ENCODE measurements at places on chromosomes 4 and X. TPM values are rescaled to one million over a fixed set of nuclear protein-coding genes. Genes with fewer than 3 reads are reported as not detected.

Gene ARHGAP4
- 1.5 TPM for total RNA-seq

Gene SMR3B
- total RNA-seq = not detected

Gene SAGE1
- not detected for total RNA-seq

Gene FNIP2
- total RNA-seq = 16.7 TPM

Gene TMPRSS11B
- not detected for total RNA-seq

Gene GATA1
- total RNA-seq = not detected

Gene SLC10A4
- total RNA-seq = not detected

Gene ZDHHC15
- 0.17 TPM for total RNA-seq

Gene ZFYVE28
- total RNA-seq = 8.2 TPM

Gene CITED1
- total RNA-seq = 0.17 TPM

Gene RPA4
- 1.2 TPM for total RNA-seq

Gene FGFBP1
- not detected for total RNA-seq

Gene PALLD
- 205 TPM for total RNA-seq

Gene TGIF2LX
- not detected for total RNA-seq

Gene CCNA2
- total RNA-seq = 1.3 TPM

Gene RNF128
- total RNA-seq = 8.1 TPM

Gene RPS6KA6
- total RNA-seq = 3.3 TPM

Gene PCDH7
- total RNA-seq = 9.0 TPM

Gene CENPVL1
- total RNA-seq = not detected

Gene HELT
- total RNA-seq = not detected

Gene AFM
- not detected for total RNA-seq

Gene DNAJB14
- total RNA-seq = 30.0 TPM

Gene CLDN22
- total RNA-seq = not detected

Gene HSFX1
- total RNA-seq = 0.66 TPM

Gene SYNPO2
- 40.1 TPM for total RNA-seq

Gene MFAP3L
- total RNA-seq = 0.50 TPM

Gene AFAP1
- 34.9 TPM for total RNA-seq

Gene SSX7
- total RNA-seq = not detected

Gene STATH
- total RNA-seq = not detected

Gene TCEAL6
- not detected for total RNA-seq

Gene DDX53
- not detected for total RNA-seq

Gene PPEF2
- not detected for total RNA-seq

Gene CT45A1
- not detected for total RNA-seq

Gene TCEAL9
- total RNA-seq = 107 TPM

Gene ALAS2
- total RNA-seq = not detected

Gene KLB
- not detected for total RNA-seq

Gene BLTP1
- 130 TPM for total RNA-seq

Gene MMRN1
- total RNA-seq = under 0.01 TPM

Gene NR3C2
- total RNA-seq = 7.4 TPM

Gene XG
- 1.3 TPM for total RNA-seq

Gene P2RY8
- not detected for total RNA-seq

Gene EIF1AX
- 21.8 TPM for total RNA-seq

Gene RAB9B
- 0.77 TPM for total RNA-seq

Gene AREG
- 1.5 TPM for total RNA-seq

Gene NXF2B
- not detected for total RNA-seq

Gene COMMD8
- 23.6 TPM for total RNA-seq

Gene MAGED4
- total RNA-seq = 26.9 TPM

All from fibroblast of lung (primary cell).